Thymus (tissue), 14 donors: ENCODE measurements at places on chromosomes 12 and 14. TPM values are rescaled to one million over a fixed set of nuclear protein-coding genes. Genes with fewer than 3 reads are reported as not detected.

DNA sequence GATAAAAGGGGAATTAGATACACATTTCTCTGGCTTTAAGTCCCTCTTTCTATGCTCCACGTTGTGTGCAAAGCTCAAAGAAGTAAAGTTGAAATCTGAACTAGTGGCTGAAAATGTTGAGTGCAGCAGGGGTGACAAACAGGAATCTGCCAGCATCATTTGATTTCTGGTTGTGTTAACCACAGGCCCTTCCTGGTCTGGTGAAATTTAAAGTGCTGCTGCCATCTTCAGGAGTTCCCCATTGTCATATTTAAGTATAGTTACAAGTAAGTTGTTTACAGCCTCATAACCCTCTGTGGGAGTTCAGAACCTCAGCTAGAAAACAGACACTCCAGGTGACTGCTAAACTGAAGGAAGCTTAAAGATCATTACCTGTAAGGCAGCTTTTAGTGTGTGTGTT is 90.9 kb upstream of the CCDC196 start:
- peak; percentile 8 for DNase-seq

Gene DCAF11
- total RNA-seq = 66.7 TPM

Gene SVOP
- total RNA-seq = 0.05 TPM

GRCh38 chr14:103188810-103189480 is 65.7 kb downstream of the TNFAIP2 start:
- DNase-seq = no peak

- DNase-seq = no peak
These were observed 29.8 kb upstream of the SINHCAF start for GRCh38 chr12:31355747-31356107.

DNA sequence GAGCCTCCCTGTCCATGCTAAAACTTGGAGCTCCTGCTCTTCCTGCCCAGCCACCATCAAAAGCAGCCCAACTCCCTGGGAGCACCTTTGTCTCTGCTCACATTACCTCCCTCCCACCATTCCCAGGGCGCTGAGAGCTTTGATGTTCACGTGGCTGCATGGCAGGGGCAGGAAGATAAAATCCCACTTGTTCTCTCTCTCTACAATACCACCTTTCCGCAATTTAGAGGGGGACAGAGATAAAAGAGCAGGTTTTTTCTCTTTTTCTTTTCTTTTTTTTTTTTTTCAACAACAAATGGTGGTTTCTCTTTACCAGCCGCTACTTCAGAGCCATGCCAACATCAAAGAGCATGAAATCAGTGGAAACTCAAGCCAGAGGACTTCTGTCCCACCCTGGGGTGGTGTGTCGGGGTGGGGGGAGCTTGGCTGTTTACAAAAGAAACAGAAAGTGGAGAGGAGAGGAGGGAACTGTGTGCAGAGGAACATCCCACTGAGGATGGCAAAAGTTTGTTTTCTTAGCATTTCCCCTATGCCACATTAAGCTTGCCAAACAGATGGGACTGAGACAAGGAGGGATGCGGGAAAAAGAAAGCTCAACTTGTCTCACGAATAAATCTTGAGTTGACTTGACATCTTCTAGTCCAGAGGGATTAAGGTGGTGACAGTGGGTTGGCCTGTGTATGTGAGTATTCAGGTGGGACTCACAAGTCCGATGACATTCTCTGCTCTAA is 103.7 kb upstream of the NUDT4 start:
- peak; percentile 8 for DNase-seq

GRCh38 chr12:116135209-116135930 is 142.1 kb downstream of the MED13L start:
- DNase-seq = no peak

Gene KHNYN
- 35.3 TPM for total RNA-seq

DNA sequence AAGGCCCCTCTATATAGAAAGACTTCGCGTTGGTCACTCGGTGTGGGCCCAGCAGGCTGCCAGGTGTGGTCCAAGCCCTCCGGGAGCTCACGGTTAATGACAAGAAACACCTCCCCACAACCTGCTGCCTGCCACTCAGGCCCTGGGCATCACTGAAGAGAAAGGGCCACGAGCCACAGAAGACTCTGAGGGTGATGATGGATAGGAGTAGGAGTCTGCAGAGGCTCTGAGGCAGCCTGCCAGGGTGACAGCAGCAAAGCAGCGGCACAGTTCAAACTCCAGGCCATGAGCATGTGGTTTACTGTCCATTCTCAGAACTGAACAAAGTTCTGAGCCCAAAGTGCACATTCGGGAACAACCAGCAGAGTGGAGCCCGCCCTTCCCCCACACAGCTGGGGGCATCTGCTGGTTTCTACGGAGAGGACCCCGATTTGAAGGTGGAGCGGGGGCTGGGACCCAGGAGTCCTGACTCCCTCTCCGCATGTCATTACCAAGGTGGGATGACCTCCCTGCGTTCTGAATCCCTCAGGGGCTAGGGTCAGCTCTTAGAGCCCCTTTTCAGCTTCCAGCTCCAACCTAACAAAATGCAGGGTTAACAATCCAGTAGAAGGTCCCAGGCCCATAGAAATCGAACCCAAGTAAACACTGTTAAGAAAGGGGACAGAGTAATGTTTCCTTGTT is 65.8 kb downstream of the VWF start:
- no peak for DNase-seq

DNA sequence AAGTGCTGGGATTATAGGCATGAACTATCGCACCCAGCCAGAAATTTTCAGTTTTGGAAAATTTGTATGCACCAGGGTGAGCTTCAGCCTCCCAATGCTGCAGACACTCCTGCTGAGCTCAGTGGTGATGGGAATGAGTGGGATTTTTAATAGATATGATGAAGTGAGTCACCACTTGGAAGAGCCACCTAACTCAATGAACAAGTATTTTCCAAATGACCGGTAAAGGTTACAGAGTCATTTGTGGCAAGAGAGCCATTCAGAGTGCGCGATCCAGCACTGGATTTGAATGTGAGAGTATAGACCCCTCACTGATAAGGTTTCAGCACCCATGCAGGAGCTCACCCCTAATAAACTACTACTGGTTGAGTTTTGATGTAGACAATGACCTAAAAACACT is 100.7 kb downstream of the PPP2R5C start:
- no peak for DNase-seq

DNA sequence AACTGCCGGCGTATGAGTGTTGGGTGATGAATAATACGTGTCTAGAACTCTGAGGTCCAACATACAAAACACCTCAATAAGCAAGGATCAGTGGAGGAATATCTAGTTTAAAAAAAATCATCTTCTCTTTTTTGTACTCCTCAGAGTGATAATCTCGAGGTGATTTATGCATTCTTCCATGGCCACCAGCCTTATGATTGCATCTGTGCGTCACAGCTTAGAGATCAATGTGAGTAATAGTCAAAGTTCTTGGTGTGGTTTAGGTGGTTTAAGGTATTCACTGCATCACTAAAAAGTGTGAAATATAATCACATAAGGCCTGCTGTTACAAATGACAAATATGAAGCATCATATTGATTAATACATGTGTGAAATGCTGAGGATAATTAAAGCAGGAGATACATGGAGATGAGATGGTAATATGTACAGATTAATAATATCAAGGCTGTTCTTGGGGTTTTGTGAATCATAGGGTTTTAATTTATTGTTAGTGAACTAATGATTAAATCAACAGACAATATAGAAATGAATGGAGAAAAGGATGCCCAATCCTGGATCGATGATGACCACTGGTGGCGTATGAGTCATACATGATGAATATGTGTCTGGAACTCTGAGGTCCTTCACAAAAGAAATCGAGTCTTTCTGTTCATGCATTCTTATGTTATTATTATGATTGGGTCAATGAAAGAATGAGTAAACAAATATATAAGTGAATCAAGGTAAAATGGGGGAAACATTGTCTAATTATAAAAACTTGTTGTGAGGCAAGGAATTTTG is 68.8 kb upstream of the RTL1 start:
- no peak for DNase-seq

Gene IFI27
- total RNA-seq = 360 TPM

Gene NEUROD4
- 0.09 TPM for total RNA-seq

GRCh38 chr14:64873506-64874219 is 6.0 kb downstream of the SPTB start:
- no peak for DNase-seq

- DNase-seq = no peak
These were observed 72.8 kb downstream of the CAPZA3 start for GRCh38 chr12:18810537-18811253.
